CD4-positive, alpha-beta T cell (primary cell): ENCODE measurements at places on chromosomes 7 and 10.

- DNase-seq, result no peak
Measured at GRCh38 chr7:39560408-39560807, 5.8 kb upstream of the YAE1 start.

GRCh38 chr10:44125879-44126278 lies 259.0 kb downstream of the CXCL12 start:
- DNase-seq, result no peak

GRCh38 chr7:101681170-101682007 lies 52.3 kb upstream of the MYL10 start:
- DNase-seq, result no peak

DNA sequence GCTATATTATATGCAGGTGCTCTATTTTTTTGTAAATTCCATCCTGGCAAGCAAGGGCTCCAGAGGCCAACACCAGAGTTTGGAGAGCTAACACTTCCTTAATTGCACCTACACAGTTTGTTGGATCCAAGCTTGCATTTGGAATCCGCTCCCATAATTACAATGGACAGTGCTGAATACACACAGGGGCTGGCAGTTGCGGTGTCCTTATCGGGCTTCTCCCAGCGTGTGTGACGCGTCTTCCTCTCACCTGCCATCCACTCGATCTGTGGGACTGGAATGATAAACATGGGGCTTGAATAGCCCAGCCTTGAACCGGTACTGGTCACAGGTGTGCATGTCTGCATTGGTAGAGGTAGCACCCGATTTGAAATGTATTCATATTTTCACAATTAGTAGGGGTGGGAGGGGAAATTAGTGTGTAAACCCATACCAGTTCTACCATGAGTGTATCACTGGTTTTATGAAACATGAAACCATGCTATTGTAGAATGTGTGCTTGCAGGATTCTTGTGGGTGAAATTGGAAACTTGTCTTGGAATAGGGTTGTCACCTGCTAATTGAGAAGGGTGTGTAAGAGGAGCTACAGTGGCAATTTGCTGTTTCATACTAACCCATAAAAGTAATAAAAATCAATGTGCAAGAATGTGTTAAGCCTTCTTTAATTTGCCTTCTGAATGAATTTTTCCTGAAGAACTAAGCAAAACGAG lies 316.5 kb downstream of the WDR11 start:
- no peak for DNase-seq

GRCh38 chr10:69861251-69862240 lies 59.8 kb downstream of the COL13A1 start:
- no peak for DNase-seq

DNA sequence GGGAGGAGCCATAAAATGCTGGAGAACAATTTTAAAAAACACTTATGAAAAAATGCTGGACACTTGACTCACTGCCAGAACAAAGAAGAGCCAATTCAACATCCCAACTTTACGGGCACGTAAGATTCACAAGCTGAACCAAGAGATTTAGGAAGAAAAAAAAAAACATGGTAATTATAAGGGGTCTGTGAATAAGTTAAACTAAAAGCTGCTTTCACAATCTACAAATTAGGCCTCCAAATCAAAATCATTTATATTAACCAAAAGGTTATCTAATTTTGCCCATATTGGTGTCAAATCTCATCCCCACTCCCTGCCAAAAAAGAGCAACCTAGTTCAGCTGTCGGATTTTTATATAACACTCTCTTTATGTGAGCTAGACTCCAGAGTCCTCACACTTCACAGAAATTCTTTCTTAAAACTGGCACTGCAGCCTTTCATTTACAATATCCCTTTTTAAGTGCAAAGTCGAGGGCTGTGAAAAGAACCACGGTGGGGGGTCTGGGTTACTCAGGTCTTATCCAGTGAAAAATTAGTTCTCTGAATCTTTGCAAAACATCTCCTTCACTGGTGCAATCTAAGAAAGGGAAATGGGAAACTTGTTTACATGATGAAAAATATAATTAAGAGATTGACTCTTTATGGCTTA lies 30.4 kb upstream of the DGKI start:
- DNase-seq, result no peak

DNA sequence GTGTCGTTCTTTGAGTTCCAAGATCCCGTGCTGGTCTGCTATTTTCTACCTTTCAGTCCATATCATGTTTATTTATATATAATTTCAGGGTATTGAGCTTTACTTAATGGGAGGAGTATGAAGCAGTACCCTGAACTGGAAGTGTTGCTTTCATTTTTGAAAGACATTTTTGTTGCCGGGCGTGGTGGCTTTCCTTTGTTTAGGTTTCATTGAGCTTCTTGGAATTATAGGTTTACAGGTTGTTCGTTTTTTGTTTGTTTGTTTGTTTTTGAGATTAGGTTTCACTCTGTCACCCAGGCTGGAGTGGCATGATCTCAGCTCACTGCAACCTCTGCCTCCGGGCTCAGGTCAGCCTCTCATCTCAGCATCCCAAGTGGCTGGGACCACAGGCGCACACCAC lies 7.4 kb downstream of the ZNF487 start:
- DNase-seq, result no peak

GRCh38 chr7:142114207-142114606 lies 2.7 kb downstream of the MGAM2 start:
- no peak for DNase-seq

GRCh38 chr10:69014171-69014570 lies 25.6 kb downstream of the KIFBP start:
- DNase-seq, result no peak

GRCh38 chr10:96608805-96609204 lies 22.0 kb upstream of the TM9SF3 start:
- DNase-seq, result no peak

GRCh38 chr10:51086710-51087109 lies 12.4 kb downstream of the PRKG1 start:
- DNase-seq, result no peak

DNA sequence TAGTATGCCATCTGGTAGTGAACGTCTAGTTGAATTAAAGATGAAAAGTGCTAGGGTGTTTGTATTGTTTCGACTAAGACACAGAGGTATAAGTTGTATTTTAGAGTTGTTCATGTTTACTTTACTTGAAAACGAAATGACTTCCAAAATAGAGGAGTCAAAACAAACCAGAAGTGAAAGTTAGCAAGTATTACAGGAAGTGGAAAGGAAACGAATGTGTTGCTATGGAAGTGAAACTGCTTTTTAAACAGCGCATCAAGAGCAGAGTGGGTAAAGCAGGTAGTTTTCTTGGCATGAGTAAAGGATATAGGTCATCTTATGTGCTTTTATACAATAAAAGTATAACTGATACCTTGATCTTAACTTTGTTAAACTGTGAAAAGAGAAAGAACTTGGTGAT lies 20.0 kb upstream of the GALNTL5 start:
- DNase-seq, result no peak

GRCh38 chr7:40232242-40232893 lies 97.6 kb downstream of the SUGCT start:
- DNase-seq, result no peak

DNA sequence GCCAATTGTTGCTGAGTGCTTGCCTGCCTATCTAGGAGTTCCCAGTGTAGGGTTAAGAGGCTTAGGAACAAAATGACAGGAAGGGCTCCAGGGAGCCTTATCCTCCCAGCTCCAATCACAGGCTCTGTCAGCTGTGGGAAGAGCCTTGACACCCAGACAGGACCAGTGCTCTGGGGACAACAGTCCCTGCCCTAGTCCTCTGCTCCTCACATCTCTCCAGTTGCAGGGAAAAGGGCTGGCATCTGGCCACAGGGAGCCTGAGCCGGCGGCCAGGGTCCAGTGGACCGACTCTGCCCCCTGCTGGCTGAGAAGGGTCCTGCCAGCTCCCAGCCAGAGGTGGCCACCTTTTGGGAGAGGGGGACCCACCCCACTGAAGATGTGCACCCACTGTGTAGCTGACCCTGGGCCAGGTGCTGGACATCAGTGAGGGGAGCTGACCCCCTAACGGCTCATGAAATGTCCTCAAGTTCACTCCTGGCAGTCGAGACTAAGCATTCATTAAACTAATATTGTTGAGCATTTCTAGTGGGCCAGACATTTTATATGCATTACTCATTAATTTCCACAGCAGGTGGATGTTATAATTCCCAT lies 17.6 kb downstream of the DNAJB12 start:
- DNase-seq, result peak; percentile 60

DNA sequence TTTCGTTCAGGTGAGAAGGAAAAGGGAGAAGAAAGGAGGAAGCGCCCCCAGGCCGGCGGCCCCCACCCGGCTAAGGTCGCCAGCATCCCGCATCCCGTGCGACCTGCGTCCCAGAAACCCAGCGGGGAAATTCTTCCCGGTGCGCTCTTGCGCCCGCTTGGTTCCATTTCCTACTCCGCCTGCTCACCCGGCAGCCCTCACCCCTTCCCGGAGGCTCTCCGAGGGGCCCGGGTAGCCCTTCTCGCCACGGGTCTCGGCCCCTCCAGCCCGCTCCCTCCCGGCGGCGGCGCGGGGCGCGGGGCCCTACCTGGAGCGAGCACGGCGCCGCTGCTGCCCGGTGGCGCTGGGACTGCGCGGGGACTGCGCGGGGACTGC lies at the start of gene PRKCQ:
Gene PRKCQ (minus strand): TSS at position 373 of the 375 bp plus-strand sequence. CDS start 65,141 bp downstream, outside the sequence.
- DNase-seq, result no peak

GRCh38 chr10:101827919-101828600 lies 9.8 kb upstream of the OGA start:
- DNase-seq, result no peak

- no peak for DNase-seq
Measured at GRCh38 chr7:93055543-93056107, 62.2 kb downstream of the SAMD9 start.

- no peak for DNase-seq
Measured at GRCh38 chr7:47953822-47954221, 5.6 kb upstream of the PKD1L1 start.

DNA sequence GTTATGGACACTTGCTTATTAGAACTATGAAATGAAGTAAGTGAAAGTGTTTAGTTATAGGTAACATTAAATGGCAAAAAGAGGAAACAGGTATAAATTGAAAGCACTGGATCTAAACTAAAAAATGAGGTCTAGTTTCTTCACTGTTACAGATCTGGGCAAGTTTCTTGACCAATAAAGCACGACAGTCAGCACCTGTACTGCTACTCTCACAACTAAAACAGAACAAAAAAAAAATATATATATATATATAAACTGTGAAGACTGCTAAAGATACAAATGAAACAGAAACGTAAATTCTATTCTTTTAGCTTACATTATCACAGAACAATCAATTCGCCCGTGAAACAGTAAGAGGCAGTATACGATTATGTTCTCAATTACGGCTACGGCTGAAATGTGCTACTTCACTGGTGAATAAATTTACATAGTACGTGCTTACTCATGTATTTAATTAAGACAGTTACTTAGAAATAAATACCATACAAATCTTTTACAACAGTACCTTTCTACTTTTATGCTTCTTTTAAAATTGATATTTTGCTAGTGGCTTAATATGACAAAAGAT lies 4.2 kb downstream of the AHR start:
- no peak for DNase-seq

- no peak for DNase-seq
Measured at GRCh38 chr7:87032604-87033339, 26.7 kb downstream of the ELAPOR2 start.

DNA sequence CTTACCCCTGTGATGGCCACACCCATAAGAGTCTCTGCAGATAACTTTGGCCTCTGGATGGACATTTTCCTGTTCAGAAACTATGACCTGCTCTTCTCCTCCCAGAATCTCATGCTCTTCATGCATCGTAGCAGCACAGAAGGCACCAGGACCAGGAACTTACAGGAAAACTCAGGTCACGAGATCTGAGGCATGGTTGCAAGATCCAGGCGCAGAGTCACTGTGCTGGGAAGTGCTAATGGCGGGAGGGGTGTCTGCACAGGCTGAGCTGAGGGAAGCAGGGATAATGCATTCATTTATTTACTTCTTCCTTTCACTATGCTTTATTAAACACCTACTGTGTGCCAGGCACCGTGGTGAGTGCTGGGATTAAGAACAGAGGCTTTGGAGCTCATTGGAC lies 48.2 kb upstream of the LOXL4 start:
- no peak for DNase-seq

- no peak for DNase-seq
Measured at GRCh38 chr7:112023282-112023681, 182.9 kb downstream of the DOCK4 start.

- DNase-seq, result no peak
Measured at GRCh38 chr10:35212856-35213255, 86.2 kb downstream of the CREM start.

DNA sequence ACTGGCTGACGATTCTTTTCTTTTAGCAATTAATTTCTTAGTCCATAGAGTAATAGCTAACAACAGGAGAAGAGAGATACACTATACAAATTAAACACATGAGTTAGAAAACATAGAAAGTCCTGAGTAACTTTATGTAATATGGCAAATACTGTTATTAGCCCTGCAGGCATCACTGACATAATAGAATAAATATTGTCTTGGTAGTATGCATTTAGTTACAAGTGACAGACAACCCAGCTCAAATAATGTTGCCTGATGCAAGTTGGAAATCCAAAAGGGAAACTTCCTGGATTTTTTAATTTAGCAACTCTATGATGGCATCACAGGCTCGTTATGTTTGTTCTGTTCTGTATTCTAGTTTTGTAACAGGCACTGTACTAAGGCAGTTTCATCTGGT lies 95.1 kb downstream of the DKK1 start:
- no peak for DNase-seq

GRCh38 chr10:111093741-111094380 lies 17.0 kb downstream of the ADRA2A start:
- DNase-seq, result no peak

GRCh38 chr10:50604809-50605208 lies 18.9 kb downstream of the SGMS1 start:
- no peak for DNase-seq

DNA sequence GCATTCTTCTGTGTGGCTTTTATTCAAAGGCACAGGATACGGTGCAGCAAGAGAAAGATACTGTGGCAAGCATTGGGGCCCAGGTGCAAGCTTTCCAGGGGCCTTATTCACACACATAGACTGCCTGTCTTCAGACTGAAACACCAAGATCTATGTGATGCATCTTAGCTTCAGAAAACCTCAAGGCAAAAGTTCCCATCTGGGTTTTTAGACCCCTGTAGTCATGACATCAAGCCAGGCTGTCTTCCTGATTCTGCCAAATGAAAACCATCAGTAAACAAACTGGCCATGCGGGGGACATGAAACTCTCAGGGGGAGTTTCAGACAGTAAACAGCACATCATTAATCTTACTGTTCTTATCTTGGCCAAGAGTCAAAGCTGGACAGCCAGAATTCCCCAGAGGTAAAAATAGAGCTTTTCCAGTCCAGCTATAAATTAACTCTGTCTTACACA lies 9.8 kb downstream of the AGBL3 start:
- no peak for DNase-seq

DNA sequence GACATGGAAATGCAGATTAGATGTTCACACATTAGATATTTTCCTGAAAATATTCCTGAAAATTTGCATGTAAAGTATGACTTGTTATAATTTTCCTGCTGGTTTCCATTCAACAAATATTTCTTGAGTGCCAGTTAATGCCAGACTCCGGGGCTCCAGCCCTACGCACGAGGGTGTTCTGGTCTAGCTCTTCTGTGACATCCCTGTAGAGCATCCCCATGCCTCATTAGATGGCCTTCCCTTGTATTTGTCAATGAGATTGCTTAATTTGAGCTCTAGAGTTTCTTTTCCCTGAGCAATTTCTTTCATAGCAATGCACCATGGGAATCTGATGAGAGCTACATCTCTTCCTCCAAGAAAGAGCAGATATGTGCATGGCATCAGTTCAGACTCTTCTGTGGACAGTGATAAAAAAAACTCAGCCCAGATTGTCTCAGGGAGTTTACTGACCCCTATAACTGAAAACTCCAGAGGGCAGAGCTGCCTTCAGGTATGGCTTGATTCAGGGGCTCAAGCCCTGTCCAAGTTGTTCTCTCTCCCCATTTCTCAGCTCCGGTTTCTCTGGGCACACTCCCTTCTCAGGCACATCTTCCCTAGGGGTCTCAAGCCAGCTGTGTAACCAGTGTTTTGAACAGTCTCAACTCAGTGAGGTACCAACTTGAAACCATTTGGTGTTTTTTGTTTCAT lies 96.7 kb downstream of the PARP12 start:
- DNase-seq, result no peak
